ENCODE measurements at places on chromosomes 13 and 19.

DNA sequence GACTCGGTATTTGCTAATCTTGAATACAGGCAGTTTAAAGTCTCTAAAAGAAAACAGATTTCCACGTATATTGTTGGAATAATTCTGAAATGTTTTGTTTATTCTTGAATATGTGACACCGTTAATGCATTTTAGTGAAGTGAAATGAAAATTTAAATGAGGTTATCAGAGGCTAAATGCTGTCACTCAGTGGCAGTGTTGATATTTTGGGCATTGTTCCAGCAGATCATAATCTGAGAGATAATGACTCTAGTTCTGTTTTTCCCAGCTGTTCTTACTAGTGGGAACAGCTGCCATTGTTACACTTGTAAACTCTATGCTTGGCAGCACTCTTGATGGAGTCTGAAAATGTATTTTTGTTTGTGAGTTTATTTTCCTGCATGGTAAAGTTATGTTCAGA is 365.6 kb upstream of the SLC10A2 start:
- DNase-seq, result no peak

GRCh38 chr13:114002009-114002544 is 28.2 kb upstream of the C13orf46 start:
- no peak for DNase-seq

- DNase-seq, result peak; percentile 76
Observed at GRCh38 chr19:872266-872951, 12.9 kb downstream of the CFD start.

GRCh38 chr13:73268306-73268705 is 209.5 kb downstream of the KLF5 start:
- peak; percentile 50 for DNase-seq

- no peak for DNase-seq
Observed at GRCh38 chr13:28555096-28555495, 60.2 kb upstream of the FLT1 start.

DNA sequence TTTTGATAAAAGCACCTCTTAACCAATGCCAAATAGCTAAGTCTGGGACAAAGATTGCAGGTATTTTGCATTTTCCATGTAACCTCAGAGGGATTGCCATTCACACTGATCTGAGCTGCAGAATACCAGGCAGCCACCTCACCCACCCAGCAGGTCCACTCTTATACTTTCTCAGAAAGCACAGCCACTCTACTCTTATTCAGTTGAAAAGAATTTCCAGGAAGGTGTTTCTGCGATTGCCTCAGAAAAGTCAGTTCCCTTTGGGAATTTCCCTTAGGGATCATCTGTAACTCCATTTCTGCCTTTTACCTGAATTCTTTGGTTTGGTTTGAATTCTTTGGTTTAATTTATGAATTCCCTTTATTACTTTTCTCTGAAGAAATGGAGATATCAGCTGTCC is 904 bp upstream of the ALOX5AP start:
- DNase-seq, result peak; percentile 45

- peak; percentile 60 for DNase-seq
Observed at GRCh38 chr19:17052439-17052838, 22.8 kb downstream of the HAUS8 start.

DNA sequence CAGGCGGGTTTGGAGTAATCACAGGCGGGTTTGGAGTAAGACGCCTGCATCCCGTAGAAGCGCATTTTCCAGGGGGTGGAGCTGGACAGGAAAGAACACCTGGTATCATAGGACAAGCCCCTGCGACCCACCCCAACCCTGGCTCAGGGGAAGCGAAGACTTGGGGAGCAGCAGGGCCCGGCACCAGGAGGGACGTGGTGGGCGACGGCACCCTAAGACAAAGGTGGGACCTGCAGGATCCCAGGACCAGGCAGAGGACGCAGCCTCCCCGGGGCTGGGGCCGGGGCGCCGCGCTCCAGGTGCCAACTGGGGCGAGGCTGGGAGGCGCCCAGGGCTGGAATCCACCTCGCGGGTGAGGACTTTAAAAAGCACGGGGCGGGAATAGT is 520 bp downstream of the ZNF600 start:
- peak; percentile 1 for DNase-seq

DNA sequence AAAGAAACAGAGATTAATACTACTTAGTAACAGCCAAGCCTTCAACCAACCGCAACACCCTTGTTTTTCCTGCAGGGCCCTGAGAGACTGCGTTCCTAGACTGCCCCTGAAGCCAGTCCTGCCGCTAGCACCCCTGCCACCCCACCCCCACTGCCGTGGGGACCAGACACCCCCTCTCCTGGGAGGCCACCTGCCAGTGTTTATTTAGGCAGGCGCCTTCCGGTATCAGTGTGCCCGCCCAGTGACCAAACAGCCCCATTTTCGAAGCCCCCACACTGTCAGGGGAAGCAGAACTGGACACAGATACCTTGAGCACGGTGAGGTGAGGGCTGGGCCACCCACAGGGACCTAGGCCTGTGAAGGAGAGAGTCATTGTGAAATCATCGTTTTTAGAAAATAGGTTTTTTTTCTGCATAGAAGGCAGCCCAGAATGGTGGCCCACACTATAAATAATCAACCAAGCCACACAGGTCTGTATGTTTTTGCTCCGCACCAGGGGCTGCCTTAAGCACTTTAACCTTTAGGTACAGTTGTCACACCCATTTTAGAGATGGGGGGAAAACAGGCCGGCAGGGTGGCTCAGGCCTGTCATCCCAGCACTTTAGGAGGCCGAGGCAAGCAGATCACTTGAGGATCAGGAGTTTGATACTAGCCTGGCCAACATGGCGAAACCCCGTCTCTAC is 3.5 kb upstream of the TLE5 start:
- no peak for DNase-seq

DNA sequence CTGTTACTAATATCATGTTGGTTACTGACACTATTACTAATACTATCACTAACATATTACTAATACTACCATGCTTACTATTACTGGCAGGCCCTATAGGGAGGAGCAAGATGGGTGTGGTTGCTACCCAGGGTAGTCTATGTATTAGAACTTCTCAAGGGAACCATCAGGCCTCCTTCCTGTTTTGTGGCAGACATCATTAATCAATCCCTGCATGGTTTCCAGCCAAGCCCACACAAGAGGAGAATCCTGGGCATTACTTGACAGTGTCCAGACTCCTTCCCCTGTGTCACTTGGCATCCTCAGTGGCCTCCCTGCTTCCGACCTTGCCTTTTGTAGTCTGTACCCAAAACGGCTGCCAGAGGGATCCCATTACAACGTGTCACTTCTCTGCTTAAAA is 8.9 kb downstream of the HAS1 start:
- DNase-seq, result no peak

DNA sequence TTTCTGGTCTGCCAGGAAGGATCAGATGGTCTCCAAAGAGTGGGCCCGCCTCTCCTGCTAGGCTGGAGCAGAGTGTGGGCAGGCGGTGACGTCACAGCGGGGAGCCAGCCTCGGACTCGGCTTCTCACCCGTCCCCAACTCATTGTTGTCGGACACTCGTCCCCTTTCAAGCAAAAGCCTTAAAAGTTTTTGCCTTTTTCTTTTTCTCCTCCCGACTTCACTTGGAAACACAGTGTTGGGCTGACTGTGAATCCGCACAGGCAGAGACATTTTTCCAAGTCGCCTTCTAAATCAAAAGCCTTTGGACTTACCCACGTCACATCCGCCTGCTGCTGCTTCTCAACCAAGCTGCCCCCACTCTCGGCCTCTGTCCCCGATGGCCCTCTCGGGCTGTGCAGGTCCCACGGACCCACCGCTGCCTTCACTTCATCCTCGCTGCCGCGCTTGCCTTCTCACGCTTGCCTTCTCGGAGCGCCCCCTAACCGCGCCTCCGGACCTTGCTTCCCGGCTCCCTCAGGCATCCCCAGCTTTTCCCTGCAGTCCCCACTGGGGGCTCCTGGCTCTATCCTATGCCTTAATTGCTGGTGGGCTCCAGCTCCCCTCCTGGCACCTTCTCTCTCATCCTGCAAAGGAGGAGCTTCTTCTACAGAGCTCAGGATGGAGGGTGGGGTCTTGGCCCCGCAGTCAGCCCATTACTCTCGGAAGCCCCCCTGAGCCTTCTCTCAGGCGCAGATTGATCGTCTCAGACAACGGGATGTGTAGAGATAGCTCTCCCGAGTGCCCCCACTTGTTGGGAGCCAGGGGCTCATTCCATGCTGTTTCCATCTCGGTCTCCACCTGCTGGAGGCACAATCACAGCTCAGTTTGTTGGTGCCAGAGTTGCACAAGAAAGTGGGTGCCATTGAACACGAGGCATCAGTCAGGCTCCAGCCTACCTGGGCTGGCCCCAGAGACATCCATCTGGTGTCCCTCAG is 3.9 kb upstream of the ZNF135 start:
- DNase-seq, result peak; percentile 40

- no peak for DNase-seq
Observed at GRCh38 chr13:50129081-50129705, 113.9 kb downstream of the KCNRG start.

DNA sequence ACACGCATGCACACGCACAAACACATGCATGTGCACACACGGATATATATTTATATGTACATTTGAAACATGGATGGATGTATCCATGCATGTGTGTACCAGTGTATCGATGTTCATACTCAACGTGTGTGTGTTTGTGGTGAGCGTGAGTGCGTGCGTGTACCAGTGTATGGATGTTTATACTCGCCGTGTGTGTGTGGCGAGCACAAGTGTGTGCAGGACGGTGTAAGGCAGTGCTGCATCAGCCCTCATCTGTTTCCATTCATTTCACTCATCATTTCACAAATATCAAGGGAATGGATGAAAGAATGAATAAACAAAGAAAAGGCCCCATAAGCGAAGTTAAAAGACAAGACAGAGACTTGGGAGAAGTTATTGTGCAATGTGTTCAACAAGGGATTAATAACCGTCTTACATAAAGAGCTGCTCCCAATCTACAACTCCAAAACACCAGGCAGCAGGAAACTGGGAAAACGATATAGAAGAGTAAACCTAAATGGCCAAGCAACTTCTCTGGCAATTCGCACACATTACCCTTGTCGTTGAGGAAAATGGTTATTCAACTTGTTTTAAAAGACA is 21.7 kb upstream of the MIER2 start:
- DNase-seq, result no peak

DNA sequence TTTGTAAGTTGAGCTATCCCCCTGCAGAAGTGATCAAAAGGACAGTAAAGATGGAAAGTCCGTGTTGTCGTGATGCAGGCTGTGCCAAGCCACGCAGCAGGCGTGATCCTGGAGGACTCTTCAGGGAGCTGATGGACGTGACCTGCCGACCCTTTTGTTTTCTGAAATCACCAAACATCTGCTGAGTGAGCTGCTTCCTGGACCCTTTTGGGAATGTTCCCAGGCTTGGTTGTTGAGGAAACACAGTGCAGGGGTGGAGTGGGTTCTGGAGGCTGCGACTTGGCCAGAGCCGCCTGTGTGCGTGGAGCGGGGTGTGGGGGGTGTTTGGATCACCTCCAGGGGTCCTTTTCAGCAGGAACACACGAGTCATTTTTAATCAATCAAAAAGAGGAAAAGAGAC is 15.4 kb upstream of the CPAMD8 start:
- DNase-seq, result no peak

DNA sequence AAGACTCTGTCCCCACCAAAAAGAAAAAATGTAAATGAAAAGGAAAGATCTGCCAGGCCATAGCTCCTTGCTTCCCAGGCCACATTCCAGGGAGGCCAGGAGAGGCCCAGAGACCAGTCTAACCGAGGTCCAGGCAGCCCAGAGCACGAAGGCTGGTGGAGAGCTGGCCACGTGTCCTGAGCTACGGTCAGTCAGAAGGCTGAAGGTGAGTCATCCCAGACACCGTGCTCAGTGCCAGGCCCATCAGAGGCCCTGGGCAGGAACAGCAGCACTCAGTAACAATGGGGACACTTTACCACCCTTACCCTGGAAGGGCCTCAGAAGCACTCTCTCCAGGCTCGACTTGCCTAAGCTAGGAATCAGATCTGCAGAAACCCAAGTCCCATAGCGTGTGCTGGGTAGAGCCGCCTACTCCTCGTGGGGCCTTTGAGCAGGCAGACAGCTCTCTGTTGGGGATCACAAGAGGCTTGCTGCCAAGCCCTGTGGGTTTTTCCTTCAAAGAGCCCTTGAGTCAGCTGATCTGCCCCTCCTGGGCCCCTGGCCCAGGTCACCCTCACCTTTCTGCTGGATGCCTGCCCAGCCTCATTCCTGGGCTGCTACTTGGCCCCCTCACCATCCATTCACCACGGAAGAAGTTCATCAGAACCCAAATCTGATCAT is 11.6 kb upstream of the DNMT1 start:
- peak; percentile 74 for DNase-seq

GRCh38 chr19:1154731-1155351 is 19.2 kb downstream of the SBNO2 start:
- peak; percentile 94 for DNase-seq

DNA sequence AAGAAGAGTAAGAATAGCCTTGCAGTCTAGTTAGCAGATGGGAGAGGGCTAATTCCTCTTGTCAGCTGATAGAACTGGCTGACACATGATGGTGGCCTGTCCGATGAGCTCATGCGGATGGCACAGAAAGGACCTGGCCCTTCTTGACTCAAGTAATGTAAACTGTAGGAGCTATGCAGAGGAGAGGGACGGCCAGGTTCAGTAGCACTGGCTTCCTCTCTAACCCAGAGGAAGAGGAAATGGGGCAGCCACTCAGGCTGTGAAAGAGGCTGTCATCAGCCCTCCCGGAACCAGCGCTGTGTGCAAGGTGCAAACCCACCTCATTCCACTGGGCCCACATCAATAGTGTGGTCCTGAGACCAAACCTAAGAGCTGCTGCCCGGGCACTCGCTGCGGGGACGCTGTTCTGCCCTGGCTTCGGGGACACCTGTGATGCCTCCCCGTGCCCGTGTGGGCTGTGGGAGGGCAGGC is 30.8 kb upstream of the USE1 start:
- DNase-seq, result no peak

DNA sequence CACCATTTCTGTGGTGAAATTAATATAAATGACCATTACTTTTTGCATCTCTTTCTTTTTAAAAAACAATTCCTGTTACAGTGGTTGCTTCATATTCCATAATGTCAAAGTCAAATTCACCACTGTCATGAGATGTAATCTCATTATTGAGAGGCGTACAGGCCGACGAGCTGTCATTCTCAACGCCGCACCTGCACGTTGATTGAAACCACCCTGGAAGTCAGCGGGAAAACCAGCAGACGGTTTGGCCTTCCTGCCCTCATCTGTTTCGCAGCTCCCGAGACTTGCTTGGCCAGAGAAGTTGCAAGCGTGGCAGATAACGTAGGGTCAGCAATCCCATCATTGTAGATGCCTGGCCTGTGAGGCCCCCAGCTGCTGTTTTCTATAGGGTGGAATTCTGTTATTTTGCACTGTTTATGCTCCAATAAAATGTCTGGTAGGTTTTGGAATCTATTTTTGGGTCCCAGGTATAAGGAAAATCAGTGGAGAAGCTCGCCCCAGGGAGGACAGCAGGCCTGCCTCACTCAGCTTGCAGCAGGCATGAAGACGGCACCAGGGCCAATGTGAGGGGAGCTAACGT is 153.4 kb downstream of the SOX1 start:
- DNase-seq, result no peak

GRCh38 chr13:25869941-25870340 is 181.9 kb downstream of the SHISA2 start:
- DNase-seq, result no peak

Data from iris pigment epithelial cell (primary cell).